ENCODE measurements at places on chromosomes 3 and 15.

- peak; percentile 53 for DNase-seq
Observed at GRCh38 chr15:51874751-51875644, 45.5 kb downstream of the TMOD3 start.

DNA sequence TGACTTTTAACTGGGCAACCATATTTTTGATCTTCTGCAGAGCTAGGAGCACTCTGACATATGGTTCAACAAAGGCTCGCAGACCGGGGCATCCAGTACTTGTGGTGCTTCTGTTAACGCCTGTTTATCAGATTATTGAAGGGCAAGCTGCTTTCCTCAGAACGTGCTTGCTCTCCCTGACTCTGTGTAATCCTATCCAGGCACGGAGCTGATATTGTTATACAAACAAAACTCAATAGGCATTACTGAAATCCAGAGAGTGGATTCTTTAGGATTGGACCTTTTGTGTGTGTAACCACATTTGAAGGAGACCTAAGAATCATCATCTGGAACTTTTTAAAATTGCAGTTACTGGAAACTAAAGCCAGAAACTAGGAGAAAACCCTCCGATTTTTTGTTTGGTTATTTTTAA is 246.5 kb downstream of the PTPRG start:
- no peak for DNase-seq

GRCh38 chr15:77009176-77009575 is 14.2 kb downstream of the PSTPIP1 start:
- DNase-seq = no peak

DNA sequence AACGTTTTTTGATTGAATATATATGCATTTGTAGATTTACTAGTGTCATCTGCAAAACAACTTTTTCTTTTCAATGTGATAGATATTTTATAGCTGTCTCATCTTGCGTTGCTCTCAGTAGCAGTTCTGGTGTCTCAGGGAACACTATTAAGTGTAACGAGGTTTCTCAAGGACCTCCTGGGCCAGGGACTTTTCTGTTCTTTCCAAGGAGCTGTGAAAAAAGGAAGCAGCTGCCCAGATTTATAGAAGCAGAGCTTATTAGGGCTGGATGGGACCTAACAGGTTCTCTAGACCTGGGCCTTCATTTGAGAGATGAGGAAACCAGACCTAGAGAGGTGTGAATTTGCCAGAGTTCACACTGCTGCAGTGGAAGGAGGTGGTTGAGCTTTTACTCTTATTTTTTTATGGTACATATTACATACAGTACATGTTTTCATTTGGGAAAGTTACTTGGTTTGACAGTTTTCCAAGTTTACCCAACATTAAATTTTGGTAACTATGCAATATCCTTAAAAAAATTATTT is 16.1 kb downstream of the MAP2K1 start:
- no peak for DNase-seq

GRCh38 chr15:52016316-52016715 is 2.7 kb upstream of the MAPK6 start:
- no peak for DNase-seq

DNA sequence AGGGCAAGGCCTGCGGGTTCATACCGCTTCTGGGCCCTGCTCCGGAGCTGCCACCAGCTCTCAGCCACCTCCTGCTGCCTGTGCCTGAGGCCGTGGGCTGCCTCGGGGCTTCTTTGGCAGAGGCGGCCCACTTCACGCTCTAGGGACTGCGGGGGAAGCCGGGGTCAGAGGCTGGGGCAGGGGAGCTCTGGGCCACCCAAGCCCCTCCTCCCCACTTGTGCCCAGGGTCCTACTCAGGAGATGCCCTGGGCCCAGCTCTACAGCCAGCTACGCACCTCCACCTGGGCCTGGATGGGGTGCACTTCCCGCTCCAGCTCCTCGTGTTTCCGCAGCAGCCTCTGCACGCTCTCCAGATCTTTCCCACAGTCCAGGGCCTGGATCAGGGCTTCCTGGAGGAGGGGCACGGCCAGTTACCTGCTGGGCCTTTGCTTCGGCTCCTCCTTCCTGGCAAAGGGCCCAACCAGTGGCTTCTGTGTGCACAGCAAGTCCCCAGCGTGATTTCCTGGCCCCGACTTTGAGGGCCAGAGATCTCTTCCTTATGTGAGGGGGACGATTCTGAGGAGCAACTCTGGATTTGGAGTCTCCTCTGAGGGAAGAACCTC is 24.0 kb downstream of the PLA2G4B start:
- no peak for DNase-seq

GRCh38 chr15:96158938-96159337 is 171.6 kb upstream of the NR2F2 start:
- DNase-seq = no peak

DNA sequence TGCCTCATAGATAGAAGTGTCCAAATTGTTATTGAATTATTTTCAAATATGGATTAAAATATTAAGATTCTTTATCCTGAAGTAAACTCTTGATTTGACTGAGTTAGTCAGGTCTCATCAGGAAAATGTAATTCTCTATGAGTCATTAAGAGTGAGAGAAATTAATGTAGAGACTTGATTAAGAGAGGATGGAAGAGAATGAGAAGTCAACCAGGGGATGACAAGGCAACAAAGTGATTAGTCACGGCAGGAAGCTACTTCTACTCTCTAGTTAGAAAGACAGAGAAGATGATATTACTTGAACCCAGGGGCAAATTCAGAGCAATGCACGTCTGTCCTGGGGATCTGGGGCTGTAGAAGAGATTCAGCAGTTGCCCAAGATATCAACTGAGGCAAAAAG is 202.5 kb downstream of the LSAMP start:
- DNase-seq = no peak

DNA sequence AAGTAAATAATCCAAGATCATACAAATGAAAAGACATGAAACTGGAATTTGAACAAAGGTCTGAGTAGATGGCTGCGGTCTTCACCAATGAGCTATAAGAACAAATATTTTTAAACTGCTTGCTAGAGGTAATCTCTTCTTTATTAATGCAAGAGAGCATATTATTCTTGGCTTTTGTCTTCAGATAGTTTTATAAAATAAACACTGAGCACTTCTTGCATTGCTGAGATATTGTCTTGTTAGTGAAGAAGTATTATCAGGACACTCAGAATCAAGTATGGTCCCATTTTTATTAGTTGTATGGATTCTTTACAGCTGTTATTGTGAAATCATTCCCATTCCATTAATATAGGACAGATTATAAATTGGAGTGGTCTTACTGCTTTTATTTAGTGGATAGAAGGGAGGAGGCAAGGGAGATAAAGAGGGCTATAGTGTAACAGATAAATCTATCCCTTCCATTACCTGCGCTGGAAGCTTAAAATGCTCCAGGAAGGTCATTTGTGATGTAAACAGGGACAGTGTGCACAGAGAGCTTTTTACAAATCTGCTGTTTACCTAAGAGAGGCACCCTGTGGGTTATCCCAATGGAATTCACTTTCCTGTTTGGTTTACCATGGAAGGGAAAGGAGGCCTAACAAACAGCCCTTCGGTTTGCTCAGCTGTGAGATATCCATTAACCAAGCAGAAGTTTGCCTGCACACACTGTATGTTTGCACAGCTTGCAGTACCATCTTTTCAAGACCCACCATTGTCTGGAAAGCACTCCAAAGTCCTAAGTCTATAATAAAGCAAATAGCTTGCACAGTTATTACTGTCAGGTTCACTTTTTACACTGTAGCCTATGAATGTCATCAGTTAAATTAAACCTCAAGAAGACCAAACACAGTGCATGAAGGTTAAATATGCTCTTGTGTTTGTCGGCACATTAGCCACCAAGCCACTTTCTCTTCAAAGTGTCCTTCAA is 347.7 kb upstream of the TGFBR2 start:
- DNase-seq = no peak

DNA sequence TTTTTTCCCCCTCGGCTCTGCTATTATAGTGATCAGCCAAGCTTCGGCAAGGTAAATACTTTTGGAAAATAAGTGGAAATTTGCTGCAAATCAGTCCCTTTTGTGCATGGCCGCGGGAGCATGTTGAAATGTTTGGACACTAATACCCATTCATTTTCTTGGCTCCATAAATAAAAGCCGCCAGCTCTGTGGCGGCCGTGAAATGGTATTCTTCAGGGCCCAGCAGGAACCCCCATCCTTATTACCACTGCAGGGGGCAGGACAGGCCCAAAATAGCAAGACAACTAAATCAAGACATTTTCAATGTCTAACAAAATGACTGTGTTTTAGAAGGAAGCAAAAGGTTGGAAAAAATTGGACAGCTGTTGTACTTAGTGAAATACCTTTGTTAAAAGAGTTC is 362.3 kb downstream of the NR2F2 start:
- DNase-seq = no peak

- peak; percentile 26 for DNase-seq
Observed at GRCh38 chr15:69303337-69304181, 4.8 kb downstream of the PAQR5 start.

GRCh38 chr3:170741756-170742529 is 128.1 kb downstream of the RPL22L1 start:
- DNase-seq = no peak

DNA sequence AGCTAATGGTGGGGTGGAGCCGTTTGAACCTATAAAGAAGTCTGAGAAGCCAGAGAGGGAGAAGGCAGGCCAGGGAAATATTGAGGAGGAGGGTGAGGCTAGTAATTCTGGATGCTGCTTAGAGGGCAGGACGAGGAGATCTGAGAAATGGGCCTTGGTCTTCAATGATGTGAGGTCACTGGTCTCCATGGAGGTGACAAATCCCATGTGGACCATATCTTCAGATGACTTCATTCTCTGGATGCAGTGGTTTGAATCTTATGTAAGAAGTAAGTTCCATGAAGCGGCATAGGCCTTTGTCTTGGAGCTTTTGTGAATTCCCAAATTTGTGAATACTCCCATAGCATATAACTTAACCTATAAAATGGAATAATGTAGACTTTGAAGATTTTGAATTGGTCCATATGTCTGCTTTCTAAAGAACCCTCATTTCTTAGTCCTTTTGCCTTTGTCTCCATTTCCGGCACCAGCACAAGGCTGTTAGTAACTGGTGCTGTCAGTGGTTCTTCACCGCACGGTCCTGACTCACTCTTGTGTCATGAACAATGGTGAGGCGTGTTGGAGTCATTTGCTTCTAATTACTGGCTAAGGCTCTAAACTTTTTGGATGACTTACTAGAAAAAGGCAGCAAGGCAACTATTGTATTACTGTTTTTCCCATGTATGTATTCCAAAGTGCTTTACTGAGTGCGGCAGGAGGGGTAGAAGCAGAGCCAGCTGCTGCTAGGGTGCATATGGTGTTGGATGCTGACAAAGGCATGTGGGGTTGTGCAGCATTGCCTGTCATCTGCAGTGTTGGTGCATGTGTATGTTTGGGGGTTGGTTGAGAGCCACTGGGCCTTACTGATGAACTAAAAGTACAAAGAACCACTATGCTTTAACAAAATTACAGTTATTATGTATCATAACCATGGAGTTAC is 279.3 kb upstream of the C2CD4B start:
- DNase-seq = no peak

DNA sequence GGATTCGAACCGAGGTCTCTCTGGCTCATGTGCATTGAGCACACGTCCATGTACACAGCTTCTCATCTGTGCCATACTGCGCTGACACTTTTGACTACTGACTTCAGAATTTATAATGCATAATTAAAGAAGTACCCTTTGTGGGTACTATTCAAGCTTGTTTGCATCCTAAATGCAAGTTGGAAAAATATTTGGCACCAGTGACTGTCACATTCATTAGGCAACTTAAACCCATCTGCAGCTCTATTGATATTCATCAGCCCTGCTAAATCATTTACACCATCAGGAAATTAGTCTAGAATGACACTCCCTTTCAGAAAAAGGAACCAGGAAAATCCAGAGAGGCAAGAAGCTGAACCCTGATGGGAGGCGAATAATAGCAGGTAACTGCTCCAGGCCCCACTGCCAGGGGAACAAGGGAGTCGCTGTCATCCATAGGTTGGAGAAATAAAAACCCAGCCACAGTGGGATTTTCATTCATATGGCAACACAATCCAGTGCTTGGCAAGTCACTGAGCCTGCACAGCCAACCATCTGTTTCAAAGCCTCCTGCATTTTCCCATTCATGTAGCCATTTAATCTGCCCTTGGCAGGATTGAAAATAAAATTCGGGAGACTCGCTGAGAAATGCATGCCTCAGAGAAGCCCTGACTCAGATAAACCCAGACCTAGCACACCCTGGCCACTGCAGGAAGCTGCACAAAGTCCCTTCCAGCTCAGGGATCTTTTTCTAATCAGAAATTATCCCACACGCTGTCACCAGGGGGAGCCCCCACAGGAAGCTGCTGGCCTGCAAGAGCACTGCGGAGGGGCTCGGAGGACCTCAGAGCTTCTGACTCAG is 103.0 kb upstream of the VEPH1 start:
- DNase-seq = peak; percentile 58

DNA sequence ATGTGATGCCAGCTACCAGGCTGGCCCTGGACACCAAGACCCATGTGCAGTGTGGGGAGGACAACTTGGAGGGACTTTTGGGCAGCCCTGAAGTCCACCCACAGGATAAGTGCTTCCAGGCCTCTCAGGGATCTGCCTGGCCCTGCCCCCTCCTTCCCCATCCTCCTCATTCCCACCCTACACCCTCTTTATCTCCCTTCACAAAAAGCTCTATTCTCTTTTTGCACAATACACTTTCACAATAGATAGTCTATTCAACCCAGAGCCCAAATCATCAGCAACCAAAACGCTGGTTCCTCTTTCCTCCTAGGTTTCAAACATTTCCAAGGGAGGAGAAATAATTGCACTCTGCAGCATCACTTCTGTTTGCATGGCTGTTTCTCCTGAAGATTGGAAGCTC is 7.8 kb upstream of the ZNF710 start:
- no peak for DNase-seq

DNA sequence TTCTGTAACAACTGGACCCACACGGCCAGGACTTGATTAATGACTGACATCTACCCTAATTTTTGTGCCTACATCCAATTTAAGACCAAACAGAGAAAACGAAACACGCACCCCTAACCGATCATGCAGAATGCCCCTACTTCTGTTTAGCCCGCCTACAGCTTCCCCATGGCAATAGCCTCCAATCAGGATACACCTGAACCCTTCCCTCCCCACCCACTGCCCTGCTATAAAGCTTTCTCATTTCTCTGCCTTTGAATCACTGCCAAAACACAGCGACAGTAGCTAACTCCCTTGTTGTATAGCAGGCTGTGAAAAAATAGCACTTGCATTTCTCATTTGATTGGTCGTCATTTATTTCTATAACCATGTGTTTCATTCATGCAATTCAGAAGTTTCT is 45.2 kb upstream of the DPPA4 start:
- no peak for DNase-seq

Data from hematopoietic multipotent progenitor cell treated with erythropoietin and hydrocortisone succinate and interleukin-3 and kit ligand, for 8 days (in vitro differentiated cells).